ENCODE measurements at places on chromosomes 1 and 21. TPM values are rescaled to one million over a fixed set of nuclear protein-coding genes. Genes with fewer than 3 reads are reported as not detected.

DNA sequence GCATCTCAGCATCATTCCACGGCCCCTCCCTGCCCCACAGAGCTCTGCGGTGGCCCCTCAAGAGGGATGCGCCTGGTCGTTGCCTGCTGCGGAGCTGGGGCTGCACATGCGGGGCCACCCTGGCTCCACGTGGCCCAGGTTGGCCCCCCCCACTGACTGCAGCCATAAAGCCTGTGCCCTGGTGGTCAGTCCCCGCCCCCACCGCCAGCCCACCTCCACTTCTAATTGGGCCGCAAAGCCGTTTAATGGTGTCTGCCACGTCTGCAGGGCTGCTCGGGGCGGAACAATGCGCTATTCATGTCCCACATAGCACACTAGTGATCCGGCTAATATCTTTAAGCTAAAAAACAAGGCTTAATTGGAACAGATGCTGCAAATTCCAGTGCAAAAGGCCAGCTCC, 33.5 kb upstream of the ACTRT2 start:
- no peak for DNase-seq

- no peak for DNase-seq
These were observed 67.9 kb upstream of the MAGI3 start for GRCh38 chr1:113322439-113322838.

The MUTYH gene
- 8.1 TPM for total RNA-seq

The TSPEAR gene
- 3.3 TPM for total RNA-seq

The OR2T33 gene
- not detected for total RNA-seq

Measured in left ventricle myocardium inferior (tissue), 1 donor.